ENCODE measurements at places on chromosomes 7 and 10.

DNA sequence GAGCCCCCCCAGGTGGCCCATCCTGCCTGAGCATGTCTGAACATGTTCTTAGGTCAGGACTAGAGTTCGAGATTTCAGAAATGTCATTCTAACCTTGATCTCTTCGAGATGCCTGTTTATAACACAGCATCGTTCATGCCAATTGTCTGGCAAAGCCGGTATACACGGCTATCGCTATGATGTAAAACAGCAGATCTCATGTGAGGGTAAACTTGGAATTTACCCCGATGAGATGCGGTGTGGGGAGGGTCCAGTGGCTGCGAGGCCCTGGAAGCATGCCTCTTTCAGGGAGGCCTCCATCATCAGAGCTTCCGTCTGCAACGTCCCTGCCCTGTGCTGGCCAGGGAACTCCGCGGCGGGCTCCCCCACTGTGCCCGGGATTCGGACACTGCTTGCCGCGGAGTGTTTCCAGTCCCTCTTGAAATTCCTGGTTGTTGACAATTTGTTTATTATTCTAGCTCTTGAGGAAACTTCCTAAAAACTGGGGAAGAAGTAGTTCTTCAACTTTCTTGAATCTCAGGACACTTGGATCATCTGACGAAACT lies 168.6 kb upstream of the RHEB start:
- DNase-seq = no peak

GRCh38 chr10:22849077-22849805 lies 78.6 kb upstream of the ARMC3 start:
- DNase-seq = no peak

DNA sequence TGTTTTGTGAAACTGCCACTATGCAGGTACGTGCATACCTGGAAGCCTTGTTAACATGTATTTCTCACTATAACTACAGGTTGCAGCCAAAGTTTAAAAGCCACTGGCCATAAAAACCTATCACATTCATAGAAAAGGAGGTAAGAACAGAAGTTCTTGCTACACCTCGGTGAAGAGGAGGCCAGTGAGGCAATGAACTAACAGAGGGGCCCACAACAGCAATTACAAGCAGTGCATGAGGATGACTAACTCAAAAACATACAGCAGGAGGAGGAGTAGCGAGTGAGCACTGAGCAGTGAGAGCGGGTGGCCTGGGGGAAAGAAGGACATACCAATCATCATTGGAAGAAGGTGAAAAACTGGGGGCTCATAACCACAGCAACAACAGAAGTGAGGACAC lies 51.6 kb downstream of the NUDCD3 start:
- DNase-seq = no peak

DNA sequence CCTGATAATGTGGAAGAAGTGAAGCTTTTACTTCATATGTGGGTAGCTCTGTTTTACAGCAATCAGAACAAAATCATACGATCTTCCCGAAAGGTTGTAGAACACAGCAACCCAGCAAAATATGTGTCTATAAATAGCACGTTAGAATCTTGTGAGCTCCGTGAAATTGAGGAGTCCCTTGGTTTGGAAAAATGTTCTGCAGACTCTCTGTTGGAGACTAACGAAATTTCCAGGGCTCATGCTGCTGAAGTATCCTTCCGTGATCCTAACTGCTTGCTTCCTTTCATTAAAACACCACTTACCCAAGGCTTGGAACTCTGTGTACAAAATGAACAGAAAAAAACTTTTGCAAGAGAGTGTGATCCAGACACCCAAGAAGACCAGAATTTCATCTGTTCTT lies 57.5 kb downstream of the TASOR2 start:
- no peak for DNase-seq

GRCh38 chr10:65548001-65548400 lies 1377.8 kb upstream of the LRRTM3 start:
- no peak for DNase-seq

DNA sequence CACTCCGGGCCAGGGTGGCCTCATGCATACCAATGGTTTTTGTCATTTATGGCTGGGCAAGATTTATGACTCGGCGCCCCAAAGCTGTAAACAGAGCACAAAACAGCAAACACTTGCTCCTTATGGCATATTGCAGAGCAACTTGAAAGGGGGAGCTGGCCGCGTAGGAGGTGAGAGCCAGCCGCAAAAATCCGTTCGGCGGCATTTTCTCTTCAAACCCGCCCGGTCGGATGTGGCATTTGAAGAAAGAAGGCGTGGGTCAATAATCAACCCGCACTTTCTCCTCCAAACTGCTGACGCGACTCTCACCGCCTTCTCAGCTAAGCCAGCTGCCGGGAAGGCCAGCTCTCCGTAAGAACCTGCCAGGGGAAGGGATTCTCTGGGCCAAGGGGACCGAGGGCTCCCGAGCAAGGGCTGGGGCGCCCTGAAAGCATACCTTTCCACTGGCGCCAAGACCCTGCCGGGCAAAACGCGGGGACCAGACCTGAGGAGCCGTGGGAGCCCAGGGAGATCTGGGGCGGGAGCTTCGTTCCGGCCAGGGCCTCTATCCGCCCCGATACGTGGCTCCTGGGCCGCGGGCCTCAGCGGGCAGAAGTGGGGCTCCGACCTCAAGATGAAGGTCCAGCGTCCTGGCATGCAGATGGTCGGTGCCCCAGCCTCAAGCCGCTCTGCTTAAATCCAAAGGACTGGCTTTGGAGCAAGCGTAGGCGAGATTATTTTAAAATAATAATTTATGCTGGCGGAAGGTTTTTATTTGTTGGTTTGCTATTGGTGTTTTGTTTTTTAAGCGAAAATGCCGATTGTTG lies 12.9 kb upstream of the HOXA2 start:
- DNase-seq = no peak

DNA sequence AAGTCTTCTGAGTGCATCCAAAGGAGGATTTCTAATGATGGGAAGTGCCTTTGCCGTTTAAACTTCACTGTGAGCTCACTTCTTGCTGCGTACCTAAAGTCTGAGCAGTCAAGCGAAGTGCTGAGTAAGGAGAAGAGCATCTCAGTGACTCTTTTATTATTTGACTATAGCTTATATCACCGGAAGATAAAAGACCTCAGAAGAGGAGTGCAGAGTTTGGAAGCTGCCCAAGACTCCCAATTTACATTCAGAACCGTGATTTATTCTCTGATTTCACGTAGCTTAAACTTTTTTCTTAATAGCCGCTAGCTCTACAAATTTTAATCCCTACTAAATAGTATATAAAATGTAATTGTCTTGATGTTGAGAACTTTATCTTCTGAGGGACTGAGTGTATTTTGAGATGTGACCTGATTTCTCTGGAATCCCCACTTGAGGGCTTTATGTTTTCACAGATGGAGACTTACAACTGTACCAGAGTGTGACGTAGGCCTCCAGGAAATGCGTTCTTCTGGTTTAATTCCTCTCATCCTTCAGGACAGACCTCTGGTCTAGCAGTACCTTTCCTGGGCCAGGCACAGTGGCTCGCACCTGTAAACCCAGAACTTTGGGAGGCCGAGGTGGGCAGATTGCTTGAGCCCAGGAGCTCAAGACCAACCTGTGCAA lies 51.1 kb downstream of the CAMK1D start:
- no peak for DNase-seq
